ENCODE measurements at places on chromosomes 12 and 14.

DNA sequence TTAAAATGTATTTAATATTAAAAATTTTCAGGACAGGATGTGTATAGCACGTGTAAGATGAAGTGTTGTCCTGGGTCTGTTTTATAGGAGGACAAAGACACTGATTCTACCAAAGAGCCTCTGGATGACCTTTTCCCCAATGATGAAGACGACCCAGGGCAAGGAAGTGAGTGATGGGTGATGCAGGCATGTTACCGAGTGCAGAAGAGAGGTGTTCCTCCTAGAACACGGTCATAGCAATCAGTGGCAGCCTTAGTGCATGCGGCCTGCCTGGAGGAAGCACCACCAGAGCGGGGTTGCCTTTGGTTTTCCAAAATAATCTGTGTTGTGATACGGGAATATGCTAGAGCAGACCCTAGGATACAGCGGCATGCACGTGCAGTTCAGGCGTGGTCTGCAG is 33.0 kb downstream of the KLC1 start:
- DNase-seq, result no peak

GRCh38 chr12:69334158-69334557 is 14.0 kb upstream of the LYZ start:
- no peak for DNase-seq

- no peak for DNase-seq
These were observed 7.6 kb upstream of the FKBP11 start for GRCh38 chr12:48932878-48933277.

DNA sequence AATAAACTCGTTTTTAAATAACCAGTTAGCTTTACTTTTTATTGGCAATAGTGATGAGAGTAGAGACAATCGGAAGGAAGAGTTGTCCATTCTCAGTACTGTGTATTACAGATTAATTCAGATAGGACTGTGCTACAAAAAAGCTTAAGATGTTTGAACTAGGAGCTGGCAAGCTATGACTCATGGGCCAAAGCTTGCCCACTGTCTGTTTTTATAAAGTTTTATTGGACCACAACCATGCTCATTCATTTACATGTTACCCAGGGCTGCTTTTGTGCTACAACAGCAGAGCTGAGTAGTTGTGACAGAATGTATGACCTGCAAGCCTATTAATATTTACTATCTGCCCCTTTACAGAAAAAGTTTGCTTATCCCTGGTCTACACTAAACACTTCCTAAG is 19.4 kb downstream of the GNS start:
- DNase-seq, result no peak

DNA sequence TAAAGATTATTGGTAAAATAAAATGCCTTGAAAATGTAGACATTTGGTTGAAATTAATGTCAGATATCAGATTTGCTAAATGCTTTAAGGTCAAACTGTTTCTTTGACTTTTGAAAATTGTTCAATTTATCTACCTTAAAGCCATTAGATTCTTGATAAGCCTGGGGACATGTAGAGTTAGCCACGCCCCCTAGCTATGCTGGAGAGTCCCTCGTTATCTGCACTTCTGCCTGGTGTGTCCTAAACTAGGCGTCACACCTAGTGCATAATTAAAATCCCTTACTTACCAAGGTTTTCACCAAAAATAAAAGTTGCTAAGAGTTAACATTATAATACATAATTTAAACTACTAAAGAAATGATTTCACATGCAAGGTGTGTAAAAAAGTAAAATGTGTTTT is 79.5 kb downstream of the EGLN3 start:
- no peak for DNase-seq

- DNase-seq, result no peak
These were observed 39.4 kb upstream of the CSRNP2 start for GRCh38 chr12:51122844-51123243.

DNA sequence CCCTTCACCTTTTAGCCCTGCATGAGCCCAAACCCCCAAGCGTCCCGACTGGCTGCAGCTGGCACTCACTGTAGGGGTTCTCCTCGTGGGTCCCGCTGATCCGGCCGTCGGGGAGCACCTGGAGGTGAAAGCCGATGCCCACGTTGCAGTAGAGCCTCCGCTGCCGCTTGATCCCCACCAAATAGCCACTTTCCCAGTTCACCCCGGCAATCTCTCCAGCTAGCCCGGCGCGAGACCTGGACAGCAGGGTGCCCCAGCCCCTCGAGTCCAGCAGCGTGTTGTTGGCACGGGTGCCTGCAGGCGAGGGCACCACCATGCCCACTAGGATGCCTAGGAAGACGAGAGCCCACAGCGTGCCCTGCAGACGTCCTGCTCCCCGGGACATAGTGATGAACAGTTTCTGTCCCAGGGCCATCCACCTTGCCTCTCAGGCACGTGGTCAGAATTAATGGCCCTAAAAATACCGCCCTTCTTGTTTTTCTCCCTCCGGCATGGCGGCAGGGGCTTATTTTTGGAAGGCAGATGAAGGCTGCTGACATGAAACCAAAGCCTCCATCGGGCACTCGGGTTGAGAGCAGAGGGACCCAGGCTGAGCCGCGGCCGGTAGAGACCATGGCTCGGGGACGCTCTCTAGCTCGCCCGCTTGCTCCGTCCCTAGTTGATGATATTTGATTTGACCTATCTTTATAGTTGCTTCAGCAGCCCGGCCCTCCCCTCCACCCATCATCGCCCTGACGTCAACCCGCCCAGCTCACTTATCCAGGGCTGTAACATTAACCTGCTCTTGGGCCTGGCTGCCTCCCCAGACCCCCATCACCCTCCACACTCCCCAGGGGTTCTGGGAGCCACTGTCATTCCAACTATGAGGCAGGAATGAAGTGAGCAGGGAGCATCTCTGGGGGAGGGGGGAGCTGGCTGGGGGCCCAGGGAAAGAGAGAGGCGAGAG is at the start of gene FGF6:
TSS of gene FGF6 (minus strand) at position 660 of the 946 bp plus-strand sequence. CDS start at position 415, 245 bp downstream.
- no peak for DNase-seq

DNA sequence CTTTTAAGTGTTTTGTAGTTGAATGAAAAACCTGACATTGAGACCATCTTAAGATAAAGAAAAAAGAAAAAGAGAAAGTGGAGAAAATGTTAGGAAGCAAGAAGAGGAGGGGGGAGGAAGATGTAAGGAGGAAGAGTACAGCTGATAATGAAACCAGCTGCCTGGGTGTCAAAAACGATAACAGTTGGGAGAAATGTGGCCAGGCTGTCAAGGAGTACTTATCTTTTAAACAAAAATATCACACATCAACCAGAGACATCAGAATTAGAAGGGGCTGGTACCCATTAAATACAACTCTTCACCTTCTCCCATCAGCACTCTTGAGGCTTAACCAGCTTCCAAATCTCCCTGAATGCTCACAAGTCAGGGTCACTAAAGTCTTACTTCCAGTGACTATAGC is 4.5 kb downstream of the SLC11A2 start:
- no peak for DNase-seq
